ENCODE measurements at places on chromosomes 7 and 10.

- DNase-seq: no peak
These were observed 179.4 kb downstream of the PIP4K2A start for GRCh38 chr10:22534849-22535604.

GRCh38 chr10:59879363-59879913 lies 26.9 kb downstream of the CCDC6 start:
- DNase-seq: no peak

- no peak for DNase-seq
These were observed 99.9 kb upstream of the BAIAP2L1 start for GRCh38 chr7:98500764-98501163.

- peak; percentile 91 for DNase-seq
These were observed 23.2 kb upstream of the ZNF32 start for GRCh38 chr10:43671659-43672531.

DNA sequence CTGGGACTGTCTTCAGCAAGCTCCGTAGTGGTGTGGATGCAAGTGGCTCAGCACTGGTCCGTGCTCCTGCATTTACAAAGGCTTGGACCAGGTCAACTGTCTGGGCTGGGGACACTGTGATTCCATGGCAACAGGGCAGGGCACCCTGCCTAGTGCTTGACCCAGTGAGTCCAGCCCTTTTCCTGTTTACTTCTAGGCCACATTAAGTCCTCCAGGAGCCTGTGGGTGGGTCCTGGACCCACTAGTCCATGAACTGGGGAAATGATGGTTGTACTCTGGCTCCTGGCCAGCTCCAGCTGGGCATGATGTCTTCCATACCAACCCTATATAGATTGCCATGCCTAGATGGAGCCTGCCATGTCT lies 152.0 kb downstream of the RPS24 start:
- no peak for DNase-seq

- peak; percentile 26 for DNase-seq
These were observed 175.9 kb upstream of the TAC1 start for GRCh38 chr7:97555857-97556421.

DNA sequence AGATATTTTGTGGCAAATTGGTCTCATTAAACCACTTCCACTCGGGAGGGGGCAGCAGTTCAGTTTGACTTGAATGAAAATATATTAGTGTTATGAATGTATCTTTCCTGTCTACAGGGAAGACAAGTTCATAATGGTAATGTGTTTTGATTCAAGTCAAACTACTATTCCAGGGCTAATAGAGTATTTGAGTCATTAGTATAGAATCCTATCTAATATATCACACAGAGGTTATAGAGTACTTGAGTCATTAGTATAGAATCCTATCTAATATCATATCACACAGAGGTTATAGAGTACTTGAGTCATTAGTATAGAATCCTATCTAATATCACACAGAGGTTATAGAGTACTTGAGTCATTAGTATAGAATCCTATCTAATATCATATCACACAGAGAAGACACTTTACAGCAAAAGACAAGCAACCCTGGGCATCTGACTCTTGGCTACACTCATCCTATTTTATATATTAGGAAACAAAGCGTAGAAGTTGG lies 199.7 kb upstream of the MAGI2 start:
- no peak for DNase-seq

DNA sequence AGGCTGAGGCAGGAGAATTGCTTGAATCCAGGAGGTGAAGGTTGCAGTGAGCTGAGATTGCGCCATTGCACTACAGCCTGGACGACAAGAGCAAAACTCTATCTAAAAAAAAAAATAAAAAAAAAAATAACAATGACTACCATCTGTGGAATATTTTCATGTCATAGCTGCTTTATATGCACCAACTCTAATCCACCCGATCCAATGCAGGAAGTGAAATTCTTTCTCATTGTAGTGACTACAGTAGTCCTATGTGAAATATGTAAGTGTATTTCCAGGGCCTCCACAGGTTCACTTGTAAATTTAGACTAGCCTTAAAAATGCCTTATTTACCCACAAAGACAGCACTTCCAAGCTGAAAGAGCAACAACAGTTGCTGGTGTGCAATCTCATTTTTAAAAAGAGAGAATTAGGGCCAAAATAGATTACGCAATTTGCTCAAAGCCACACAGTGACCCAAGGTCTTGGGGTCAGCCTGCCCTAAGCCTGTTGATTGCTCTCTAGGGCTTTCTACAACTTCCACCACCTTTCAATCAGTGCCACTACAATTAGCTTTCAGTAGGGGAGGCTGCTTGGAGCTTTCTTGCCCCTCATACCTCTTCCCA lies 25.8 kb upstream of the EGFR start:
- no peak for DNase-seq

DNA sequence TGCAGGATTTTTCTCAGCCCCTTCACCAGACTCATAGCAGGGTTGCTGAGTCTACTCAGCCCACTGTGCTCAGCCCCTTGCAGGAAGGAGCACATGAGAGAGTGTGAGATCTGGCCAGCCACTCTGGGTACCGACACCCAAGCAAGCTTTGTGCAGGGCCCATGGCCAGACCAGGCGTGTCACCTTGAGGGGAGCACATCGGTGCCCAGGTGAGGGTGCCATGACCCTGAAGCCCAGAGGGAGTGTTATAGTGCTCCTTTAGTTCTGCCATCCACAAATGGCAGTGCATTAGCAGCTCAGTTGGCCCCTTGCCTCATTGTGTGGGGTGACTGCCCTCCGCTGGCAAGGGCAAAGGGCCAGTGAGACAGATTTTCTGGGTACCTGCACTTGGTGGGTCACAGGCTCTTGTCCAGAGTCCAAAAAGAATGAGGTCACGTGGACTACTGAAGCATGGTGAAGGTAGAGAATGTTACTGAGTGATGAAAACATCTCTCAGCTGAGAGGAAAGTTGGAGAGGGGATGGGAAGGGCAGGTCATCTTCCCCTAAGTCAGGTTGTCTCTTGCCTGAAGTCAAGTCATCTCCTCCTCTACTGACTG lies 181.8 kb downstream of the MACC1 start:
- DNase-seq: no peak

DNA sequence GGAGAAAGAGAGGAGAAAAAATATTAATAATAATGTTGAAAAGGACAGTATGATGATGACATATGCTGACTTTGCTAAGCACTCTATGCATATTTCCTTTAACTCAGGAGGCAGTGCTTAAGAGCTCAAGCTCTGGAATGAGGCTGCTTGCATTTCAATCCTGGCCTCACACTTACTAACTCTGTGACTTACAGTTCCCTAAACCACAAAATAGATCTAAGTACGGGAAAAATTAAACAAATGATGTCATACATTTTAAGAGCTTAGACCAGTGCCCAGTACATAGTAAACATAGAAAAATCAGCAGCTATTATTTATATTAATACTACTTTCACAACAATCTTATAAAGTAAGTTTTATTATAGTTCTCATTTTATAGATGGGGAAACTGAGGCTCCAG lies 61.3 kb downstream of the GFRA1 start:
- no peak for DNase-seq

GRCh38 chr10:93567277-93568104 lies 1.0 kb downstream of the FFAR4 start:
- no peak for DNase-seq

DNA sequence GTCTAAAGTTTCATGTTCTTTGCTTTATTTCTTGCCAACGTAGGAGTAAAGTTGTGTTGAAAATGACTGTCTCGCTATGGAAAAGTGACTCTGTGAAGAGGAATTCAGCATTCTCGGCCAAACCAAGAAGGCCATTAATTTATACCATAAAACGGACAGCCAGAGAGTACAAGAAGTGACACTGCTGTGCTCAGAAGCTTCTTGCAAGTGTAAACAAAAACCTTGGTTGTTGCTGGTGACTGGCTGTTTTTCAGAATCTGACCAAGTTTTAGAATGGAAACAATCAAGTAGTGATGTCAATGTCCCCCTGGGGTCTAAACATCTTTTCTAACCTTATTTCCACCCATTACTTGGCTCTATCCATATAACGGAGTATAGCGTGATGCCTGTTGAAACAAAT lies 201.9 kb downstream of the INHBA start:
- no peak for DNase-seq

- no peak for DNase-seq
These were observed 70.7 kb upstream of the ATP6V0A4 start for GRCh38 chr7:138868711-138869110.

DNA sequence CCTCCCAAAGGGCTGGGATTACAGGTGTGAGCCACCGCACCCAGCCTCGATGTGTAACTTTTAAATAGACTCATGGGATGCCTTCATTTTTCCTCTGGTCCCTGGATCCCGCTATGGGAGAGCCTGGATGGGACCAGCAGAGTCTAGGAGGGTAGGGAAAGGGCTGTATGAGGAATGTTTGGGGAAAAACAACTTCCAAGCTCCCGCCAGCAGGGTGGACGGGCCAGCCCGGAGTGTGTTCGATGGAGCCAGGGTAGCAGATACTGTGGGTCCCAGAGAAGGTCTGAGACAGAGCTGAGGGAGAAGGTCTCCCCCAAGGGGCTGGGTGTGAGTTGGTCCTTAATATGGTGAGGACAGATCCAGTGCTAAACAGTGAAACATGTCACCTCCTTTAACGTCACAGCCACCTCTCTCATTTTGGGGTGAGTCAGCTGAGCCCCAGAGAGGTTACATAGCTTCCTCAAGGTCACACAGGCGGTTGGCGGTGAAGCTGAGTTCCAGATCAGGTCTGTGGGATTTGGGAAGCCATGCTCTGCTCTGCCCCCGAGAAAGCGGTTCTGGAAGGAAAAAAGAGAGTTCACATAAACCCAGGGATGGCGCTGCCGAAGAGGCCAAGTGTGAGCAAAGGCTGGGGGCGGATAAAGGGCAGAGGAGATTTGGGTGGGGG lies 66.4 kb downstream of the MYL10 start:
- DNase-seq: peak; percentile 41

- no peak for DNase-seq
These were observed 70.8 kb upstream of the PARD3 start for GRCh38 chr10:34885898-34886297.

GRCh38 chr10:101287997-101288635 lies 58.9 kb upstream of the LBX1 start:
- DNase-seq: peak; percentile 70

DNA sequence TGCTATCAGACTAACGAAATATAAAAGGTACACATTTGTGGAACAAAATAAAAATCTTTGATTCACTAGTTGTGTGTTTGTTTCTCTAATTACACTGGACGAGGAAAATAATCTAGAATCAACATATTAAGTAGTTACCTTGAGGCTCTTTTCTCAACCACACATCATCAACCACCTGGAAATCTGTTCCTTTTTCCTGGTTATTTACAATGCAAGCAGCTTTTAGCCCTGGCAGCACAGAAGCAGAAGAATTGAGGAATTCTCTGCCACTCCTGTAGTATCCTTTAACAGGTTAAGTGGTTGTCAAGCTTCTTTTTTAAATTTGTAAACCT lies 23.7 kb downstream of the NUP42 start:
- DNase-seq: no peak

GRCh38 chr7:1735262-1735661 lies 65.2 kb downstream of the ELFN1 start:
- DNase-seq: no peak

DNA sequence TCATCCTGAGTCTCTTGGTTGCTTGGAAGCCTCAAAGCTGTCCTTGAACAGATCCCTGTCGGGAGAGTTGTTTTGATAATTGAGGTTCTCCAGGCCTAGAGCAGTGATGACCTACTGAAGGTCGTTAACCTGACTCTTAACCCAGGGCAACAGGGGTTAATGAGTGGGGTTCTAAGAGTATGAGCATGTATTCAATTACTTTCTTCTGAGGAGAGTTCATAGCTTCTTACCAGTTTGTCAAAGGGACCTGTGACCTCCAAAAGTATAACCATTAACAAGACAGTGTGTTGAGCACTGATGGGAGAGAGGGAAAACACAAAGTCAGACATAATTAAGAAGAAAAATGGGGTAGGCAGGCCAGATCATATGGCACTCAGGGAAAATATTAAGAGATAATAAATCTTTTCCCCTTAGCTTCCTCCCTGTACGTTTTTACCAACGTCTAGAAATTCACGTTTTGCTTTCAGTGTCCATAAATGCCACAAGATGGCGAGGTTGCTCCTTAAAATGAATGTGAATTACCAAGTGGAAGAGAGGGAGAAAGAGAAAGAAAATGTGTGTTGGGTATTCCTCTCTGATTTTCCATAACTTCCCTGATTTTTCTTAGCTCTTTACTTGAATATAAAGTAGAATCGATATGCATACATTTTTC lies 97.6 kb downstream of the SUGCT start:
- peak; percentile 15 for DNase-seq

DNA sequence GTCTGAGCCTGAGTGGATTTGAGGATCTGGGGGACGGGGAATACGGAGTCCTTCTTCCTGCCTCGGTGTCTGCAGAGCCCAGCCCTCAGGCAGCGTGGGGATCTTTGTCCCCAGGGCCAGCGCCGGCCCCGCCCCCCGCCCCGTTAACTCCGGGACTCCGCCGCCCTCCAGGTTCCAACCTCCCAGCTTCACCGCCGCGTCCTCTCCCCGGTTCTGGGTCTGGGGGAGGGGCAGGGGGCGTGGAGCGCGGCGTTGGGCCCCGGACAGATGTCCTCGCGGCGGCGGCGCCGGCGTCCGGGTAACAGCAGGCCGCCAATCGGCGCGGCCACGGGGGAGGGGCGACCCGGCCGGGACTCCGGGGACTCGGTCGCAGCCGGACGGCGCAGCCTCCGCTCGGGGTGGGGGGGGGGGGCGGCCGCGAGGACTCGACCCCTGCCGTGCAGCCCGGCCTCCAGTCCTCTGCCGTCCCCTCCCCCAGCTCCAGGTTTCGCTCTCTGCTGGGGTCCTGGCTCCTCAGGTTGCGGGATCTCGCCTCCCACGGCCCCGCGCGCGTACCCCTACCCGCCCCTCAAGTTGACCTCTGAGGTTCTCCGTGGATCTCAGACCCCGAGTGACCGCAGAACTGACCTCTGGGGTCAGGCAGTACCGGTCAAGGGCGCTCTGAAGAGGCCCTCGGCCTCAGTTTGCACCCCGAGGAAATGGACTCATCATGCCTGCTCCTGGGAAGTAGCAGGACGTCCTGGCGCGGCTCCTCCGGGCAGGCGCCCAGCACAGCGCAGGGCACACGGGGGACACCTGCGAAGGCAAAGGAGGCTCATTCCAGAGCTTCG lies 2.3 kb upstream of the ELFN1 start:
- peak; percentile 43 for DNase-seq

DNA sequence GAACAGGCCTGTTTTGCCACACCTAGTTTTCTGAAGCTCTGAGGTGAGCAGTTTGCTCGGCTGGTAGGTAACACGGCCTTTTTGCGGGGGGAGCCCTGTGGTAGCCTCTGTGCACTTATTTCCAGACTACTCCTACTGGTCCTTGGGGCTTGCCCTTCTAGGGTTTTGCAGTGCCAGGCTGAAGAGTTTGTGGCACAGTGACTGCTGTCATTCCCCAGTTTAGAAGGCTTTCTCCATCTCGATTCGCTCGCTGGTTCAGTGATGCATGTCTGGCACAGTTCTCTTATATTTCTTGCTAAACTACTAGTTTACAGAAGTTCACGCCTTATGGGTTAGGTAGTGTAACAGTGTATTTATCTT lies 711 bp downstream of the KIF20B start:
- peak; percentile 11 for DNase-seq

Measured in iPS-NIHi11 (cell line).